ENCODE measurements at places on chromosomes 1 and 21. TPM values are rescaled to one million over a fixed set of nuclear protein-coding genes. Genes with fewer than 3 reads are reported as not detected.
A peak's percentile ranks its signal among the peaks of the same experiment; 100 is the strongest.

DNA sequence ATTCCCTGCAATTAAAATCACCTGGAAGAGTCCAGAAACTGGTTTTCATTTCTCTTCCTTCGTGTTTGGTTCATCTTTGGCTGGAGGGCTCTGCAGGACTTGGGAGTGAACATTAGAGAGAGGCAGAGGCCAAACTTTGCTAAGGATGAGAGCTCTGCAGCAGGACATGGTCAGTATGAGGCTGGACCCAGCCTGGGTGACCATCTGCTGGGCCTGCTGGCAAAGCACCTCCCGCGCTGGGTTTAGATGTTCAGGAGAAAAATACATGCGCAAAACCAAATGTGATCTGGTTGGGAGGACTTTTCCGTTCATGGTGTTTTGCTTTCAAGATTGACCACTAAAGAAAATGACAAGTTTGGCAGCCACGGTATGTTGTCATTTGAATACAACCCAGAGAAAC is 15.9 kb downstream of the KAZN start:
- no peak for DNase-seq
- H3K4me1 ChIP-seq = no peaks in the 10 kb centered on the region
- no peak overlapping the region for H3K27ac ChIP-seq
- no peaks in the 10 kb centered on the region for H3K36me3 ChIP-seq
- no peak overlapping the region for H3K4me3 ChIP-seq
- H3K27me3 ChIP-seq = peaks cover 59% of the 10 kb centered on the region

Gene KMO
- total RNA-seq = not detected

DNA sequence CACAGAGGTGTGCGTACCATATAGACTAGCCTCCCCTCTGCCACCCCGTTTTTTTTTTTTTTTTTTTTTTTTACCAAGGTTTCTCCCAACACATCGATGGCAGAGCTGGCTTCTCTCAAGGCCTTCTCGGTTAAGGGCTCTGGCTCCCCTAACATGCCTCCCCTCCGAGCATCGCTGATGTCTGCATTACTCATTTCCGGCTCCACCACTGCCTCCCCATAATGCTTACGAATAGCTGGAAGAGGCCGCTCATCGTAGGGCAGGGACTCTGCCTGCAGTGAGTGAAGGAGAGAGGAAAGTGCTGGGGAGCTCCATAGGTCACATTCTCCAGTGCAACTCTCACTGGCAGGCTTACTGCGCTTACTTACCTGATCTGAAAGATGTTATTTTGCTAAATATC is 20.6 kb downstream of the CEP104 start:
- no peak overlapping the region for H3K4me3 ChIP-seq
- no peaks in the 10 kb centered on the region for H3K4me1 ChIP-seq
- DNase-seq = no peak
- no peaks in the 10 kb centered on the region for H3K27me3 ChIP-seq
- no peak overlapping the region for H3K27ac ChIP-seq

DNA sequence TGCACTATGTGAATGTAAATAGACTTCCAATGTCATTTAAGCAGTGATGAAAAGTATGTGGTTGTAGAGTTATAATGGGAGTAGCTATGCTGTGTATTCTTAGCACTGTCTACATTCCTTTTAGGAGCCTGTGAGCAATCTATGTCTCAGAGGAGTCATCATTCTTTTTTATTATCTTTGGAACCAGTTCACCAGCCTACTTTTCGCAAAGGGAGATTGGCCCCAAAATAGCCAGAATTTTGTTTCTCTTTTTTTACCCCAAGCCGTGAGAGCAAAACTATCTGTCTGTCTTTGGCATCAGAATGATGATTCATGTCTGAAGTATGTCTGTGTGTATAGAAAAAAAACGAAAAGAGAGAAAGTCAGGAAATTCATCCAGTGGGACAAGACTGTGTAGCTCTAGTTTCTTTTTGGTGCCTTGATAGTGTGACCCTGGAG is 44.2 kb downstream of the OSBPL9 start:
- no peak for DNase-seq
- peaks cover 80% of the 10 kb centered on the region for H3K4me1 ChIP-seq
- H3K4me3 ChIP-seq = peak overlapping the region; percentile 7

Gene TMEM54
- 14.2 TPM for total RNA-seq

GRCh38 chr1:173122958-173123852 is 72.5 kb upstream of the TNFSF18 start:
- no peaks in the 10 kb centered on the region for H3K27me3 ChIP-seq
- H3K4me3 ChIP-seq = peak overlapping the region; percentile 48
- H3K4me1 ChIP-seq = peaks cover 23% of the 10 kb centered on the region

- no peaks in the 10 kb centered on the region for H3K27me3 ChIP-seq
- no peaks in the 10 kb centered on the region for H3K36me3 ChIP-seq
- no peak overlapping the region for H3K27ac ChIP-seq
Observed at GRCh38 chr1:98314601-98315000, 346.9 kb upstream of the SNX7 start.

All from left ventricle myocardium inferior (tissue), 1 donor.